ENCODE measurements at places on chromosomes 2 and 18. TPM values are rescaled to one million over a fixed set of nuclear protein-coding genes. Genes with fewer than 3 reads are reported as not detected.
A peak's percentile ranks its signal among the peaks of the same experiment; 100 is the strongest.

EFHD1 gene
- 0.24 TPM for total RNA-seq

TMEM200C gene
- total RNA-seq = not detected

IL36B gene
- total RNA-seq = not detected

PSMA8 gene
- total RNA-seq = not detected

CRYBA2 gene
- total RNA-seq = not detected

SF3B6 gene
- 338 TPM for total RNA-seq

FAM124B gene
- not detected for total RNA-seq

SLC9A4 gene
- 0.84 TPM for total RNA-seq

SLC1A4 gene
- total RNA-seq = 9.8 TPM

LYG1 gene
- total RNA-seq = not detected

MC4R gene
- total RNA-seq = 3.9 TPM

ACTG2 gene
- total RNA-seq = not detected

ALK gene
- 0.26 TPM for total RNA-seq

DNA sequence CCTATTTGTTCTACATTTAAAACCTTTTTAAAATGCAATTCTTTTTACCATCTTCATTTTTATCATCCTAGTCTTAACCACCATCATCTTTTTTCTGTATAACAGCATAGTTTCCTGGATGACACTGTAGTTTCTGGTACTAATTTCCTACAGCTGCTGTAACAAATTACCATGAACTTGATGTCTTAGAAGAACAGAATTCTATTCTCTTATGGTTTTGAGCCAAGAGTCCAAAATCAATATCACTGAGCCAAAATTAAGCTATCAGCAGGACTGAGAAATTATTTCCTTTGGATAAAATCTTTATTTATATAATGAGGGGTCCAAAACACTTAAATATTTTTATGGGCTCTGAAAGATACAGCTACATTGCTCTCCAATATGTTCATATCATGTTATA lies 539.3 kb downstream of the METTL4 start:
- DNase-seq = no peak

DNA sequence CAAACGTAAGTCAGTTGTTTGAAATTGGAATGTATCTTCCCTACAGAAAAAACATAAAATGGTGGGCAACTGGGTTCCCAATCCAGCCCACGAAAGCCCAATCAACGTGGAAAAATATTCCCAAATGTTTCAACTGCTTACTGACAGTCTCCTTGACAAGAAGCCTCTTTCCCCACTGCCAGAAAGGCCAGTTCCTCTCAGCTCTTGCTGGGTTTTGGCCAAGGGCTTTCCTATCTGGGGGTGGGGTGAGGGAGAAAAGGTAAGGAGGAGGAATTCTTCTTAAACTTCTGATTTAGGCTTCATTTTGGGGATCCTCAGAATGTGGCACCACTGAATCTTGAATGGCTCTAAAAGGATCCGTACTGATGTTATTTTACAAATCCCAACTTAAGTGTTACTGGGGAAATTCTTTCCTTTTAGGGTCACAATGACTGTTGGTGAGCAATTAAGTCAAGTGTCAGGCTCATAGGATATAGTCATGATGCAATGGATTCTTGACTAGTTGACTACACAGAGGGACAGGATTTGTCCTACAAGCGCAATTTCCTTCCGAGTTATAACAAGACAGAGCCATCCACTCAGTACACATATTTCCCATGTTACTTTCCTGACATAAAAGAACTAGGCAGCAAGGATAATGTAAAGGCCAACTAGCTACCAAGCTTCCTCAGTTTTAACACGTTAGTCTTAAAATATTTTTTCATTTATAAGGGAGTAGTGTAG lies 73.6 kb downstream of the SPRED2 start:
- no peak for DNase-seq

DNA sequence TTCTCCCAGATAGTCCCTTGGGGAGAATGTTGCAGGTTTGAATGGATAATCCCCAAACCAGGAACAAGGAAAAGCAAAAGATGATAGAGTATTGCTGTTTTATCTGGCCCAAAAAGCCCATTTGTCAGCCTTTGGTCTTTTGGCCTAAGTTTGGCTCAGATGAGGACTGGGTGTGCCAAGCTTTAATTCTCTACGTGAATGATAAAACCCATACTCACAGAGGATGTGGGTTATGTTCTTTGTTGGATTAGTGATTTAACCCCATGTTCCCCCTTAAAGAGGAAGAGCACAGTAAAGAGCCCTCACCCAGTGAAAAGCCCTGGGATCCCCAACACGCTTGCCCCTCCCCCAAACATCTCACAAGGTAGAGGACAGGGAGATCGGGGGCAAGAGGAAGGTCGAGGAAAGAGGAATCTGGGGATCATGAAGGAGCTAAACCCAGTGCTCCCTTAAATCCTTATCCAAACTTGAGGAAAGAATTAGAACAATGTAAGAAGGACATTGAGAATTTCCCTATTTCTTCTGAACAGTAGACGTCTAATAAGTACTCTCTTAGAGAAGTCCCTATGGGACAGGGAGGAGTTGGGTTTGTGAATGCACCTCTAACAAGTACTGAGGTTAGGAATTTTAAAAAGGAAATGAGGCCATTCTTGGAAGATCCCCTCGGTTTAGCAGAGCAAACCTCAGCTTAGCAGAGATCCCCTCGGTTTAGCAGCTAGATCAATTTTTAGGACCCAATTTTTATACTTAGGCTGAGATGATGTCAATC lies 105.0 kb downstream of the HIBCH start:
- DNase-seq = peak; percentile 13

DNA sequence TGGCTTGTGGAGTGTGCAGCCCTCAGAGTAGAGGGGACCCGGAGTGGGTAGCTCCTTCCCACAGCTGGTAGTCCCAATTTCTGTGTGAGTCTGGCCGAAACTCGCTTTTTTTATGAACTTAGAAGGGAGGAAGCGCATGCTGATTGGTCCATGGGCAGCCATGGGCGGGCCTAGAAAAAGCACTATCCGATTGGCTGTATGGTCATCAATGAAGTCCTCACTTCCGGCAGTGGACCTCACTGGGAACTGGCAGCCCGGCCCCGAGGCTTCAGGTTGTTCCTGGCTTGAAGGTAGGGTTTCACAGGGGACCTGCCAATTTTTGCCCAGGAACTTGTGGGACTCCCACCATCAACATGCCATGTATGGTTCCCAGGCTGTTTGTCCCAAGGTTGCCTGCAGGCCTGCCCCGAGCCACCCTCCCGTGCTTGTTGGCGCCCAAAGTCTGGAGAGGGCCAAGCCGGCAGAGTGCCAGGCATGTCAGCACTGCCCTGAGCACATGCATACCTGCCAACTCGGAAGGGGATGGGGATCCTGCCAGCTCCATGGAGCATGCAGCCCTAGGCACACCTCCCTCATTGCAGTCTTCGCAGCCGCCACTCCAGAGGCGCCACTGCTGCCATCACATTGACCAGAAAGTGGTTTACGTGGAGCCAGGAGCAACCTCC lies 98.5 kb downstream of the ATP9B start:
- no peak for DNase-seq

DNA sequence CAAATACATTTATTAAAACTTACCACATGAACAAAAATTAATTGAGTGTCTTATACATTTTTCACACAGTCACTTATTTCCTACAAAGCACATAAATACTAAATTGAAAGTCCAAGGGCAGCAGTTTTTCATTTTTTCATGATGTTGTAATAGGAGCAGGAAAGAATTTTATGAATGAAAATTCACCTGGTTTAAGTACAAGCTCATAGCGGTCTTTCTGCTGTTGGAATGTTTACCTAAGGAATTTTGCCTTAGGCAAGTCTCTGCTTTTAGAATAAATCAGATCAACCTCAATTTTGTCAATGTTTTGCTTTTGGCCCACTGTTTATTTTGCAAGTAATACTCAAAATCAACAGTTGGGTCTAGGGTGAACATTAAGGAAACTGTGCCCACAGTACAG lies 40.0 kb downstream of the ETAA1 start:
- DNase-seq = no peak

- no peak for DNase-seq
Observed at GRCh38 chr18:35641467-35641866, 59.9 kb downstream of the GALNT1 start.

DNA sequence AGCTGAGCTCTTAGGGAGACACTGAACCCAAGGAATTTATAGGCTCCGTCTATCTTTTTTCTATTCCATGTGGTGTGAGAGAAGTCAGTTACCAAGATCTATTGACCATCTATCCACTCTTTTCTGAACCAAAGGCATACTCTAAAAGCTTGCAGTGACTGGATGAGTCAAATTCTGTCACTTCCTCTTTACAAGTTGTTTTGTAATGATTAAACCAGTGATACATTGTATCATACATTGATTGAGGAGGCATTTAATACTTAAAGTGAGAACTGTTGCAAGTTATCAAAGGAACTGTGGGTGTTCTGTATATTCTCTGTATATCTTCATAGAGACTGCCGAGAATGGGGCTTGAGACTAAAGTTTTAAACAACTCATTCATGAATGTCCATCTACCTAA lies 188.8 kb downstream of the CAMKMT start:
- no peak for DNase-seq

DNA sequence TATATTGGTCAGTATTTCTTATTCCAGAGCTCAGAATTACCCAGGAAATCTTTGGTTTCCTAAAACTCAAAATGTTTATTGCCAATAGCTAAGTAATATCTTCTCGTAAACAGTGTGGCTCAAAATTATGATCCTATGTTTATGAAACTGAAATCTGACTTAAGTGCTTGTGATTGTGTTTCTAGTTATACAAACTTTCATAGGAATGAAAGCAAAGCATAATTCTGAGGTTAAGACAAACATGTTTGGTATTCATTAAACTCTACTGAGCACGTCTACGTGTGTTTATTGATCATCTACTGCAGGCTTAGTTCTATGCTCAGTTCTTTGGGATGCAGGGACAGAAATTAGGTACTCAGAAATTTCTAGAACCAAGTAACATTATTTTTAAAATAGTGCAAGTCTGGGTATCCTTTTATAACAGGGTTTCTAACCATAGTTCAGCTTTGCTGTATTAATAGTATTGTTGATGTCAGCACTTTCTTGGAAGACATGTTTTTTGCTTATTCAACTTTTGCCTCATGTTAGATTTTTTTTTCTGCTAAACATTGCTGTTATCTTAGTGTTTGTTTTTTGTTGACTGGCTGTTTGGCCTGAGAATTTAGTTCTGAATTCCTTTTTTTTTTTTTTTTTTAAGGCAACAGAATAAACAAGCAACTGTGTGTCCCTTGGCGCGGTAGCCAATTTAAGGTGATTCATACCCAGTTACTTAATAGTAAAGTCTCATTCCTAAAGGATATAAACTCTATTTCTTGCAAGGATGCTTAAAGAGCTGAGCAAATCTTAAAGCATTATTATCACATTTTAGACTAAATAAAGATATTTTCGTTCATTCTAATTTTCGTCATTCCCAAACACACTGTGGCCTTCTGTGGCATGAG lies 31.3 kb downstream of the PTPRM start:
- DNase-seq = no peak

- no peak for DNase-seq
Observed at GRCh38 chr2:74515981-74516633, 1.9 kb downstream of the TLX2 start.

DNA sequence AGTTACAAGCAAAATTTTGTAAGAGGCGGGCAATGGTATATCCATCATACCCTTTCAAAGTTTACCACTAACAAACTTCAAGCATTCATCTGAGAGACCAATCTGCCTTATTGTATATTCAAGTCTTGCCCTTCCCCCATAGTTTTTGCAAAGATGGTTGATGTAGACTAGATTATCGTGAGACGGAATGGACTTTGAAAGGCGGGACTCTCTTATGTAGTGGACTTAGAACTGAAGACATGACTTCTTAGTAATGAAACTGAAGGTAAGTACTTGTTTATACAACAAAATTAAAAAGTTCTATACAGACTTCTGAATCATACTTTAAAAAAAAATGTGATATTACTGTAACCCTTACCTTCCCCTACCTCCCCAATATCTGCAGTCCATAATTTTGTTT lies 10.4 kb downstream of the AP1S3 start:
- no peak for DNase-seq

GRCh38 chr2:128285329-128285931 lies 33.2 kb downstream of the HS6ST1 start:
- DNase-seq = no peak

- DNase-seq = no peak
Observed at GRCh38 chr2:128494307-128494639, 175.6 kb upstream of the HS6ST1 start.

DNA sequence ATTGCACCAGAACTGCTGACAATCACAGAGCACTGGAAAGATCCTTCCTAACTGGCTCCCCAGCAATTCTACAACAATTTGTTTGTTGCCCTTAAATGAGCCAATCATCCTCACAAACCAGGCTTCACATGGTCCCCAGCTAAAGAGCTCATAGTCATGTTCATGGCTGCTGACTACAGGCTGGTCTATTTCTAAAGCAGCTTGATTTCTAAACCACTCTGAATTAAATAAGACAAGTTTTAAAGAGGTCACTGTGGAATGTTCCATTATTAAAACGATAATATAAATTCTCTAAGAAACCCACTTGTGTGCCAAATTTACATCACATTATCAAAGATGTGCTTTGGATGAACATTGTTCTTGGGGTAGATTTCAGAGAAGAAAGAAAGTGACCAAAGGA lies 110.7 kb downstream of the COPS8 start:
- DNase-seq = no peak

DNA sequence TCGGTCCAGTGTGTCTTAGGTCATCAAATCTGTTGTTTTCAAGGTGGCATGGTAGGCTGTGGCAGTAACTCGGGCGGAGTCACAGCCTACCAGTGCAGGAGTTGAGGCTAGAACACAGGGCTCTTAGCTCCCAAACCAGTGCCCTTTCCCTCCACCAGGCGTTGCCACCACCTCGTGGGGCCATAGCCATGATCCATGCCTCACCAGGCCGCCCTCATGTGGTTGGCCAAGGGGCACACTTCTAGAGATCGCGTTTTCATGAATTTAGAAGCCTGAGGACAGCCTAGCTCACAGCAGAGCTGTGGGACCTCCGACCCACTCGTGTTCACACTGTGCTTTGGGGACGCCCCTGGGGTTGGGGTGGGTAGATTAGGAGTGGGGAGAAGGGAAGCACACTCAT lies 10.6 kb downstream of the SEC11C start:
- no peak for DNase-seq

- DNase-seq = no peak
Observed at GRCh38 chr2:48162742-48163141, 256.4 kb upstream of the FBXO11 start.

- DNase-seq = peak; percentile 40
Observed at GRCh38 chr2:235939471-235939870, 228.7 kb downstream of the GBX2 start.

DNA sequence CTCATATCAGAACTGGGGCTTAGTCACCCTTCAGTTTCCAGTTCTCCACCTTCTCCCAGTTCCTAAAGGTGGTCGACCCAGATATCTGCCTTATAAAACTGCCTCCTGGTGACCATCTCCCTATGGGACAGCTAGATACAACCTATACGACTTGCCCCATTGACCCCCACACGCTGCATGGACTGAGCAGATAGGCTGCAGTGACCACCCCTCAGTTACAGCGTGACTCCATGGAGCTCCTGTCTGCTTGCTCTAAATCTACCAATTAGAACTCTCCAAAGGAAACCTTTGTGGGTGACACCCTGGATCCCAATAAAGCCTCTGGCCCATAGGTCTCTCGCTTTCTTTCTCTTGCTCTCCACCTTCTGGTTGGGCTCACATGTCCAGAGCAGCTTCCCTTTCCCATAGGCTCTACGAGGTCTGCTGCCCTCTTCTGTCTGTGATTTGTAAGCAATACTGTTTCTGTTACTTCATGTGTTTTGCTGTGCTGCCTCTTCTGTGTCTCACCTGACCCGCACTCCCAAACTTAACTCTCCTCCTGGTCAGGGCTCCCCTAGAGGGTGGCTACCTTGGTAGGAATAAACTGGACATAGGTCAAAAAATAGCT lies 971.3 kb upstream of the FAM98A start:
- DNase-seq = peak; percentile 13
